ENCODE measurements at places on chromosomes 1 and 21.

- no peak for DNase-seq
Measured at GRCh38 chr1:73205294-73205973, 923.1 kb upstream of the NEGR1 start.

GRCh38 chr1:14141656-14142055 is 441.7 kb downstream of the PRDM2 start:
- no peak for DNase-seq

DNA sequence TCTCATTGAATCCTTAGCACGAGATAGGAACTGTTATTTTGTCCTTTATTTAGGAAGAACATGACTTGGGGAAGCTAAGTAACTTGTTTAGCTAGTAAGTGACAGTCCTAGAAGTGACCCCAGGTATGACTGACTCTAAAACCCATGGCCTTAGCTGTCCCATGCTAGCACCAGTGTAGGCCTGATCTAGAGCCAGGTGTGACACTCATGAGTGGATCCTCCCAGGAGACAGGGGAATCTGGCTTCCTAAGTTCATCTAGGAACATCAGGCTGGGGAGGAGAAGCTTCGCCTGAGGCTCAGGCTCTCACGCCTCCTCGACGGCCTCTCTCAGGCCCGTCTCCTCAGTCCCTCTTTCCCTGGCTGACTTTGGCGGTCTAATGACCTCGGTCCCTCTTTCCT is 31.2 kb downstream of the CD48 start:
- DNase-seq = no peak

- no peak for DNase-seq
Measured at GRCh38 chr1:190001187-190001586, 476.5 kb downstream of the BRINP3 start.

GRCh38 chr1:65630855-65631254 is 161.8 kb upstream of the PDE4B start:
- DNase-seq = no peak

DNA sequence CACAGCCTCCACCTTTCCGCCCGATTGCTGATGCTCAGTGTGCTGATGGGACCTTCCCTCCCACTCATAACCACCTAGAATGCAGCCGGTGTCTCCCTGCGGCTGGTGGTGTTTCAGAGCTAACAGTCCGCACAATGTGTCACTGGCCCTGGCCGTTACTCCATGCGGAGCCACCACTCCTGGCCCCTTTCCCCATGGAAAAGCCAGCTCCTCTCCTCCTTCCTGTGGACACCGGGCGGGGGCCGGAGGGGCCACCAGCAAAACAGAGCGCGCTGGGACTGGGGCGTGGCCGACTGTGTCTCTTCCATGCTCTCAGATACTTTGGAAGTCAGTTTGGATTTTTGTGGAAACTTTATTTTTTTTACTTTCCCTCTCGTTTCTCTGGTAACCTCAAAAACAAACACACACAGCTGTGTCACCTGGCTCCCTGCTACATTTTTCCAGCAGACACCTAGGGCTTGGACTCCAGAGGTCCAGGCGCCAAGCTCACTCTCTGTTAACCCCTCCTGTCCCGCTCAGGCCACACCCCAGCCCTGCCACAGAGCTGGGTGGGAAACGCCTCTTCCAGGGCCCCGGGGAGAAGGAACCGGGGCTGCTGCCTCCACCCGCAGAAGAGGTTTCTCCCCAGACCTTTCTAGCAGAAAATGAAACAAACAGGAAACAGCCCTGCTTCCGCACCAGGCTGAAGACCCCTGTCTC is 32.5 kb upstream of the COL6A2 start:
- no peak for DNase-seq

- DNase-seq = no peak
Measured at GRCh38 chr1:240031414-240031813, 60.3 kb upstream of the FMN2 start.

- DNase-seq = no peak
Measured at GRCh38 chr1:235088430-235088829, 40.2 kb downstream of the TOMM20 start.

- DNase-seq = no peak
Measured at GRCh38 chr1:27656157-27656893, 15.7 kb downstream of the IFI6 start.

- no peak for DNase-seq
Measured at GRCh38 chr1:43425045-43425444, 28.7 kb downstream of the HYI start.

DNA sequence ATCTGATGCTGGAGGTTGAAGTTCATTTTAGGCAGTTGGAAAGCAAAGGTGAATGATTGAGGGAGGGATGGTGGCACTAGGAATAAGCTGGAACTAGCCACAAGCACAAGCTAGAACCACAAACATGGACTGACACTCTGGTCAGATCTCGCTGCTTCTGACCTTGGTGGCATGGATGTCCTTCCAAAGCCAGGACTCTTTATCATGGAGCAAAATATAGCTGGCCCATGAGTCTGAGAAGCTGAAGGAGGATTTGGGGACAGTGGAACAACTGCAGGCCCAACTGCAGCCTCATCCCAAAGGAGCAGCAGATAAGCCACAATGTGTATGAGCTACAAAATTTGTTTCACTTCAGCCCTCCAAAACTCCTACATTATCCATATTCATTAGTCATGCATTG is 35.5 kb downstream of the SRSF11 start:
- no peak for DNase-seq

DNA sequence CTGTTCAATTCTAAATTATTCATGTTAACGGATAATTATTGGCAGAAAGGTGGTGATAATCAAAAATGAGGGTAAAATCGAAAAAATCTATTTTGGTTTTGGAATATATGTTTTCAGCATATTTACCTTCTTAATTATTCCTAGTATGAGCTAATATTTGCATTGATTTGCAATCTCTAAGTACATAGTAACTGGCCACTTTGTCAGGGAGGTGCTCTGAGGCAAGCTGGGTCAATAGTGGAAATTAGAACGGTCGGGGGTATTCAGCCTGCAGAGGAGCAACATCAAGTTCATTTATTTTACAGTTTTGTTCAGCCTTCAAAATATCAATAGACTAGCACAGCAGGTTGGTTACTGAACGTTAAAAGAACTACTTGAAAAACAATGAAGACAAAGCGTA is 1.8 kb downstream of the OTUD7B start:
- no peak for DNase-seq
